ENCODE measurements at places on chromosomes 6 and 20. TPM values are rescaled to one million over a fixed set of nuclear protein-coding genes. Genes with fewer than 3 reads are reported as not detected.

DNA sequence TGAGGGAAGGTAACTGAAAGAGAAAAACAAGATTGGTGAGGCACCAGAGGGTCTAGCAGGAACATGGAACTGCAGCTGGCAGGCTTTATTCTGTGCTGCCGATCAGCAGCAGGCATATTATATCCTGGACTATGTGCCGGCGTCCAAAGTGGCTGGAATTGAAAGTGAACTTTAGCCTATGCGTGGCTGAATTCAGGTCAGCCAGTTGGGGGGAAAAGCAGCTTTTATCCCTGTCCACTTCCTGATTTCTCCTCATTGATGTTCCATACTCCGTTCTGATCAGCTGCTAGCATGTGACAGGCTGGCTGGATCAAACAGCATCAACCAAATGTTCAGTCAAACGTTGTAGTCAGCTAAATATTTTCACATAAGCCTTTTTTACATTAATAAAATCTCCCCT, 99.0 kb downstream of the CAP2 start:
- no peak for DNase-seq

The HS3ST5 gene
- total RNA-seq: not detected

DNA sequence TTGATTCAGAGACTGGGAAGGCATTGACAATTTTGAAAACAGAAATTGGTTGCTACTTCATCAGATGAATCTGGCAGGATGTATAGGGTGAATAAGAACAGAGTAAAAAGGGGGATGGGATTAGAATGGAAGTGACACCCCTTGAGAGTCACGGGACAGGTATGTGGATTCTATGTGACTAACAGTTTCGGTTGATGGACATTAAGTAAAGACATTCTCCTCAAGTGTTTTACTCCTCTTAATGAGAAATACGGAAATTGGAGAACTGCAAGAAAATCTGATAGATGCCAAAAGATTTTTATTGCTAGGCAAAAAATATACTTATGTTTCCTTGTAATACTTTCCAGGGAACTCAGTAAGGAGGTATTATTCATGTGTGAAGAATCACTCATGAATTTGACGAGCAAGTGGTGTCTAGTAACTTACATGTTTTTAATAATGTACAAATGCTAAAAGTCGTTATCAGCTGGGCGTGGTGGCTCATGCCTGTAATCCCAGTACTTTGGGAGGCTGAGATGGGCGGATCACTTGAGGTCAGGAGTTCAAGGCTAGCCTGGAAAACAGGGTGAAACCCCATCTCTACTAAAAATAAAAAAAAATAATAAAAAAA, 135.8 kb downstream of the KIF16B start:
- no peak for DNase-seq

DNA sequence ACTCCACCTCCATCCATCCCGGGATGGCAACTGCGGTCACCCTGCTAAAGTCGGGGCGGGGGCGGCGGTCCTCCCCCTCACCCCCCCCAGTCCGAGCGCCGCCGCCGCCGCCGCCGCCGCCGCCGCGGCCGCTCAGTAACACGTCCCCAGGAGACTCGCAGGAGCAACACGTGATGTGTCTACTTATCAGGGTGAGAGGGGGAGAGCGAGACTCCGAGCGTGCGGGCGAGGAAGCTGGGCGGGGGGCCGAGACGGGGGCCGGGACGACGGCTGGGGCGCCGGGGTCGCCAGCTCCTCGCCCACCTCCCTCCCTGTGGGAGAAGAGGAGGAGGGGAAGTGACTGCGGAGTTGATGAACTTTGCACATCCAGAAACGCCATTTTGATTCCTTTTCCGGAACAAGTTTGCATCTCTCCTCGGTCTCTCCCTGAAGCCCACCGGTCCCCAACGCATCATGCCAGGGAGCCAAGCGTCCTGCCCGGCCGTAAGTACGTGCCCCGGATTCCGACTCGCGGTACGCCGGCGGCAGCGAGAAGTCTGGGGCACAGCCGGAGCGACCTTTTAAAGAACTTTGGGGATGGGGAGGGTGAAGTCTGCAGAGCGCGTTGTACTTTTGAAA, at the start of gene RREB1:
Gene RREB1, plus strand, starts transcription at position 384 of the 618 bp plus-strand sequence. CDS start 73,951 bp downstream, outside the sequence.
- DNase-seq: peak; percentile 71

- DNase-seq: no peak
These were observed 37.7 kb upstream of the C20orf144 start for GRCh38 chr20:33624399-33624798.

GRCh38 chr20:49983848-49984408, 1.1 kb downstream of the SNAI1 start:
- peak; percentile 56 for DNase-seq

DNA sequence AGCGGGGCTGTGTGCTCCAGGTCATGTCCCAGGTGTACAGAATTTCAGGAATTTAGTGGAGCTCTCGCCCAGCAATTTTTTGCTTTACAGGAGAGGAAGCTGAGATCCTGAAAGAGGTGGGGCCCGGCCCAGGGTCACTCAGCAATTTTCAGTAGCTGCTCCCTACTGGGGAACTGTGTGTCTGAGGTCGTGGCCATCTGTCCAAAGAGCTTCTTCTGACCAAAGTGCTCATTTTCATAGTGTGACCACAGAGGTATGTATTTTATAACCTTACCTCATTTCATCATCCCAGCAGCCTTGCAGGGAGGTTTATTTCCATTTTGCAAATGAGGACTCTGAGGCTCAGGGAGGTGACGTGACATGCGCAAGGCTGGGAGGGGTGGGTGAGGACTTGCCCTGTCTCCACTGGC, 46.3 kb downstream of the FAM209B start:
- no peak for DNase-seq

The GPX5 gene
- total RNA-seq: not detected

GRCh38 chr6:5525209-5525608, 263.9 kb downstream of the FARS2 start:
- no peak for DNase-seq

The CST5 gene
- not detected for total RNA-seq

GRCh38 chr6:71531841-71532240, 243.2 kb downstream of the OGFRL1 start:
- no peak for DNase-seq

- no peak for DNase-seq
These were observed 49.1 kb downstream of the MAP7 start for GRCh38 chr6:136501096-136501495.

Measured in left ventricle myocardium superior (tissue), 1 donor.